Large intestine (tissue), 12 donors: ENCODE measurements at places on chromosomes 4 and X. TPM values are rescaled to one million over a fixed set of nuclear protein-coding genes. Genes with fewer than 3 reads are reported as not detected.

- no peaks in the 10 kb centered on the region for H3K4me1 ChIP-seq
- no peaks in the 10 kb centered on the region for H3K36me3 ChIP-seq
- no peak overlapping the region for H3K4me3 ChIP-seq
Measured at GRCh38 chrX:3603026-3603661, 110.3 kb downstream of the PRKX start.

DNA sequence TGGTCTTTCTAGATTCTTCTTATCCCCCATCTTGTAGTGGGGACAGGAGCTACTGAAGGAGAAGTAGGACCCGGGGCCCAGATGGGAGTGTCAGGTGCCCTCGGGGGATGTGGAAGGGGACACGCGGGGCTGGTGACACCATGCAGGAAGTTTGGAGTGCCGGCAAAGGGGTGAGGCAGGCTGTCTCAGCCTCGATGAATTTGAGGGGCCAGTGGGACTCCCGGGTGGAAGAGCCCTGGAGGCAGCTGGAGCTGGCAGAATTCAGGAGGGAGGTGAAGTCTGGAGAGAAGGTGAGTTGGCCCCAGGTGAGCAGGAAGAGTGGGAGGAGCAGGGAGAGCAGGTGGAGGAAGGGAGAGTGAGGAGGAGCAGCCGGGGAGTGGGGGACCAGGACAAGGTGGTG, 101.7 kb downstream of the CPZ start:
- H3K4me1 ChIP-seq = no peaks in the 10 kb centered on the region
- DNase-seq = no peak
- no peaks in the 10 kb centered on the region for H3K36me3 ChIP-seq
- H3K27ac ChIP-seq = no peak overlapping the region

- no peaks in the 10 kb centered on the region for H3K27me3 ChIP-seq
- no peak overlapping the region for H3K4me3 ChIP-seq
- DNase-seq = peak; percentile 98
- H3K4me1 ChIP-seq = peaks cover 34% of the 10 kb centered on the region
Measured at GRCh38 chr4:165364452-165365080, 14.2 kb upstream of the CPE start.

The IL2 gene
- 0.24 TPM for polyA plus RNA-seq

- no peaks in the 10 kb centered on the region for H3K4me1 ChIP-seq
- H3K27me3 ChIP-seq = no peaks in the 10 kb centered on the region
- no peak overlapping the region for H3K4me3 ChIP-seq
- no peak for DNase-seq
- H3K36me3 ChIP-seq = peaks cover 50% of the 10 kb centered on the region
Measured at GRCh38 chr4:3416821-3417221, 24.9 kb upstream of the HGFAC start.

GRCh38 chrX:28609917-28610613, 22.8 kb downstream of the IL1RAPL1 start:
- peaks cover 5% of the 10 kb centered on the region for H3K4me1 ChIP-seq
- no peak overlapping the region for H3K4me3 ChIP-seq
- no peak for DNase-seq
- H3K36me3 ChIP-seq = no peaks in the 10 kb centered on the region
- no peaks in the 10 kb centered on the region for H3K27me3 ChIP-seq

The PDZD4 gene
- 10.5 TPM for polyA plus RNA-seq
